ENCODE measurements at places on chromosomes 3 and 15.

- DNase-seq, result no peak
Measured at GRCh38 chr15:99306694-99307338, 55.5 kb downstream of the LRRC28 start.

DNA sequence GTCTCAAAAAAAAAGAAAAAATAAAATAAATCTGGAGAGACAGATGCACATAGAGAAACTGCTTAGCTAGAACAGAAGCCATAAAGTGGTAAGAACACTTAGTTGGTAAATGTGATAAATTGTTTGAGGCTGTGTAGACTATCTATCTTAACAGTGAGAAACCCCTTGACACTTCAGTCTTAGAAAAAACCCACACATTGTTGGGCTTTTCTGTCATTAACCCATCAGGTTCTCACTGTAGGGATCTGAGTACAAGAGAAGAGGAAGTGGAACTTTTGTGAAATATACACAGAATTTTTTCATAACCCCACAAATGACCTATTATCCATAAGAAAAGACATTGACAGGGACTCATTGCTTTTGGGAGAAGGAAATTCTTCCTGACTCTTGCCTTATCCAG, 24.4 kb downstream of the TP63 start:
- DNase-seq, result no peak

DNA sequence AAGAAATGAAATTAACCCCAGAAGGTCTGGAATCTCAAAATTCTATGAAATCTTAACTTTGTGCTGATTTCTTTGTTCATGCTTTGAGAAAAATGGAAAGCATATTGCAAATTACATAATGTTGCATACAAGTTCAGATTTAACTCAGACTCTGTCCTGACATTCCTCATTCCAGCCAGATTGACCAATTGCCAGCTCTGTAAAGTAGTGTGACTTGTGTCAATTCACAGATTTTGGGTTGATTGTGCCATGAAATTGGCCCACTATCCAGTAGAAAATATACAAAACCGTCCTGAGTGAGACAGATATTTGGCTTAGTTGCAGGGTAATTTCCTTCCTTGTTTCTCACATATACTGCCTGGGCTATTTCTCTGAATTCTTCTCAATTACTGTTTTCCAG, 1312.6 kb downstream of the ROBO1 start:
- DNase-seq, result no peak

GRCh38 chr3:4850928-4851265, 128.3 kb upstream of the BHLHE40 start:
- DNase-seq, result no peak

DNA sequence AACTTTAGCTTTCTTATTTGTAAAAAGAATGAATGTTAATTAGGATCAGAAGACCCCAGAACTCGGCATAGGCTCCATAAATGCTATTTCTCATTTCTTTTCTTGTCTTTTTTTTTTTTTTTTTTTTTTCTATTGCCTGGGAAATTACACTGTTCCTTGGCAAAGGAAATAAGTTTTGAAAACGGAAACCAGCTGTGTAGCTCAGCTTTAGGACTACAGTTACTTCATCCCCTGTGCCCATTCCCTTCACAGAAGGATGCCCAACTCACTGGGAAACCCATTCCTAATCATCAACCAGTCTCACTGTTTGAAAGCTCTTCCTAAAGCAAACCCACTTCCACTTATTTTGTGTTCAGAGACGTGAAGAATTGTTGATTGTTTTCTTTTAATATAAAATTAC, 254.0 kb upstream of the IL12A start:
- no peak for DNase-seq

- DNase-seq, result no peak
Measured at GRCh38 chr15:60035344-60035743, 31.2 kb downstream of the FOXB1 start.

- no peak for DNase-seq
Measured at GRCh38 chr3:189001559-189001958, 170.2 kb upstream of the TPRG1 start.

DNA sequence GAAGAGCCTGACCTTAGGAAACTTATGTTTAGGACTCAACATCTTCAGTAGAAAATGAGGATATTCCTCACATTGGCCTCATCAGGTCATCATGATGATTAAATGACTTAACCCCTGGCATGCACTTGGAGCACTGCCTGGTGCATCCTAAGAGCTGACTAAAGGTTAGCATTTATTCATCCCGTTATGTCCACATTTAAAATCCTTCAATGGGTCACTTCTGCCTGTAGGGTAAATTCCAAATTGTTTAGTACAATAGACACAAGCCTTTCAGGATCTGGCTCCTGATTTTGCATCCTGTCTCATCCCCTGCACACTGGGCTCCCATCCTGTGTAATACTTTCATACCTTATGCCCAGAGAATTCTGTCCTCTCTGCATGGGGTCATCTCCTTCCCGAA, 195.2 kb upstream of the MCTP2 start:
- DNase-seq, result no peak

Data from AML-193 (cell line).